ENCODE measurements at places on chromosomes 5 and 9. TPM values are rescaled to one million over a fixed set of nuclear protein-coding genes. Genes with fewer than 3 reads are reported as not detected.

ZDHHC11B gene
- polyA plus RNA-seq: 14.0 TPM

GRCh38 chr9:70902692-70903131, 218.7 kb downstream of the TRPM3 start:
- peak; percentile 80 for DNase-seq

LCN9 gene
- not detected for polyA plus RNA-seq

DNA sequence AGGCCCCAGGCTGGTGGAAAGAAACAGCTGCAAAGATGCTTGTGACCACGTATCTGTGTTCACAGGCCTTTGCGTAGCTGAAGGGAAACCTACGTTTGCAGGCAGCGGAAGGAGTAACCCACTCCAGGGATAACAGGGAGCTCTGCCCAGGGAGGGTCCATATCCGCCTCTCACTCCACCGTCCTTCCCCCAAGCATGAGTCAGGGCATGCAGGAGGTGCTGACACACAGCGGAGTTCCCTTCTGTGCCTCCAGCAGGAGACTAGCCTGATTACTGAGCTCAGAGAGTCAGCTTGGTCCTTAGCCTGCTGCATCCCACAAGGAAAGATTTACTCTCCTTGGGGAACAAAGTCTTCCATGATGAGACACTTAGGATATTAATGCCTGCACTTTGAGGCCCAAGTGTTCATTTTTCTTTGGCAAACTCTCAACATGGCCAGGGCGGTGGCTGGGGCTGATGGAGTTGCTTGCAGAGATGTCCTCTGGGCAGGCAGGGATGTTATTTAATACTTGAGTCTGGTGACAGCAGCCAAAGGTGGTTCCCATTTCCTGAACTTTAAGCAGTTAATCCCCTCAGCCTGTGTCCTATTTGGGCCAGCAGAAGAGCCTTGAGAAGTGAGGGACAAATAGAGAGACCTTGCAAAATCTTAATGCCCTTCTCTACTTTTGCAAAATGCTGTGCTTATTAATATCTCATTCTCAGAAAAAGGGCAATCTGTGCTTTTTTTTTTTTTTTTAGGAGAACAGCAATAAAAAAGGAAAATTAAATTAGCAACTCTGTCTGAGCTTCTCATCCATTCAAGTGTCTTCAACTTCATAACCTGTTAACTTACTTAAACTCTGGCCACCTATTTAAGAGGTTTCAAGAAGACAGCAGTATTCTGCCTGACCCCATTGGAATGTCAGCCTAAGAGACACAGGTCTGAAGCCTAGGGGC, 222.1 kb downstream of the HSPA4 start:
- DNase-seq: peak; percentile 42

FEM1C gene
- polyA plus RNA-seq: 23.1 TPM

DNA sequence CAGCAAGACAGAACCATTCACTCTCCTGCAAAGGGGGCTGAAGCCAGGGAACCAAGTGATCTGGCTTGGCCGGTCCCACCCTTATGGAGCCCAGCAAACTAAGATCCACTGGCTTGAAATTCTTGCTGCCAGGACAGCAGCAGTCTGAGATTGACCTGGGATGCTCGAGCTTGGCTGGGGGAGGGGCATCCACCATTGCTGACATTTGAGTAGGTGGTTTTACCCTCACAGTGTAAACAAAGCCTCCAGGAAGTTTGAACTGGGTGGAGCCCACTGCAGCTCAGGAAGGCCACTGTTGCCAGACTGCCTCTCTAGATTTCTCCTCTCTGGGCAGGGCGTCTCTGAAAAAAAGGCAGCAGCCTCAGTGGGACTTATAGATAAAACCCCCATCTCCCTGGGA, 60.5 kb downstream of the TNFSF8 start:
- DNase-seq: no peak

GRCh38 chr5:112125903-112126302, 293.2 kb downstream of the EPB41L4A start:
- DNase-seq: peak; percentile 92

TTLL11 gene
- polyA plus RNA-seq: 21.4 TPM

- DNase-seq: no peak
These were observed 371.7 kb upstream of the IRX4 start for GRCh38 chr5:2254406-2254805.

DNA sequence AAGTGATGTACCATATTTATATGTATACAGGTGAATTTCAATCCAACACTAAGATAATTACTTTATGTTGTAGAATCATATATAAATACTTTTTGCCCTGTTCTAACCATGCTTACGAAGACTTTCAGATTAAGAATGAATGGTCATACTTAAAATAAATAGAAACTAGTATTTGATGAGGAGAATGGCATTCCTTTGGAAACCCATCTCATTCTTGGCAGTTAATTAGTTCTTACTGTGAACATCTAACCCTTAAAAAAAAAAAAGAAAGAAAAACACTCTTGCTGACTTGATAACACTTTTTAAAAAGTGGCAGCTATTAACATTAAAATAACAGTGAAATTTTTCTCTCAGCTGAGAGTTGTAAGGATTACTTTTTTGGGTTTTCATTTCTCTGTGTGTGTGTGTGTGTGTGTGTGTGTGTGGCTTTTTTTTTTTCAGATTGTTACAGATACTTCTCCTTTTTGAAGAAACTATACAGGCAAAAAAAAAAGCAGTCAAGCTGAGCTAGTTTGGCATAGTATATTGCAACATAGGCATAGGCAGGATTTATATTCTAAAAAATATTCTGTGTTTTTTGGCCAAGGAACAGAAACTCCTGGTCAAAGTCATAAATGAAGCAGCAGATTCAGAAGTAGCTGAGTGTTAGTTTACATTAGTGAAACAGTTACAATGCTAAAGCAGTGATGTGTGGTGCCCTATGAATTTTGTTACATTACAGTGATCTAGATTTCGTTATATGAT, 163.5 kb downstream of the CD180 start:
- peak; percentile 60 for DNase-seq

DNA sequence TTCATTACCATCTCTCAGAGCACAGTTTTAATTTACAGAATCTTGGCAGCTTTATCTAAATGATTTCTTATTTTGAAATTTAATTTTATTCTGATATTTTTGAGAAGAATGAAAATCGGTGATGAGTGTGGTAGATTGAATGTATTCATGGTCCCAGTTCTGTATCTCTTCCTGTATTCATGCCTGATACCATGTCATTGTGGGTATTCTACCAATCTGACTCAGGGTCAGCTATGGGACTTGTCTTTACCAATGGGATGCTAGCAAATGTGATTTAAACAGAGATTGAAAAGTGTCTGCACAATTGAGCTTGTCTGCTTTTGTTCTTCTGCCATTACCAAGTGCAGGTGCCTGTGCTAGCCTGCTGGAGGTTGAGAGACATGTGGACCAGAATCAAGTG, 17.8 kb upstream of the ZNF618 start:
- DNase-seq: no peak

GRCh38 chr5:139845846-139846681, 50.5 kb downstream of the PSD2 start:
- DNase-seq: no peak

- no peak for DNase-seq
These were observed 84.4 kb downstream of the CDO1 start for GRCh38 chr5:115732026-115732425.

SAXO1 gene
- 0.07 TPM for polyA plus RNA-seq

DNA sequence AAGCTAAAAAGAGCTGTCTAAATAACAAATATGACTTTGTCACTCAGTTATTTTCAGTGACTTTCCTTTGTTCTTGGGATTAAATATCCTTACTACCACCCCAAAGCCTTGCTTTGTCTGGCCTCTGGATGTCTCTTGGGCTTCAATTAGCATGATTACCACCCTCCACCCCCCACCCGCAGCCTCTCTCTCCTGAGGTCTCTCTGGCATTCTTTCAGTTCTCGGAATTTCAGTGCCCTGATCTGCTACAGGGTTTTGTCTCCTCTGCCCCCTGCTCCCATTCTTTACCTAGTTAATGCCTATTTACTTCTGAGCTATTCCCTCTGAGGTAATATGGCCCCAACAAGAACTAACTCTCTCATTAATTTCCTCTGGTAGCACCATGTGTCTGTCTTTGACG, 376.4 kb downstream of the DEPDC1B start:
- DNase-seq: no peak

DNA sequence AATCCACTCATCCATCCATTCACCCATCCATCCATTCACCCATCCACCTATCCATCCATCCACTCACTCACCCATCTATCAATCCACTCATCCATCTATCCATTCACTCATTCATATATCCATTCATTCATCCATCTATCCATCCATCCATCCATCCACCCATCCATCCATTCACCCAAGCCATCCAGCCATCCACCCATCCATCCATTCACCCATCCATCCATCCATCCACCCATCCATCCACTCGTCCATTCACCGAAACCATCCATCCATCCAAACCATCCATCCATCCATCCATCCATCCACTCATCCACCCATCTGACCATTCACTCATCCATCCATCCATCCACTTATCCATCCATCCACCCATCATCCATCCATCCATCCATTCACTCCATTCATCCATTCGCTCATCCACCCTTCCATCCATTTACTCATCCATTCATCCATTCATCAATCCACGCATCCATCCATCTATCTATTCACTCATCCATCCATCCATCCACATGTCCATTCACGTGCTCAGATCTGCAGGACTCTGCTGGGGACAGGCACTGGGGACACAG, 6.6 kb downstream of the SLC9A3 start:
- DNase-seq: no peak

ARL14EPL gene
- polyA plus RNA-seq: 0.20 TPM

DNA sequence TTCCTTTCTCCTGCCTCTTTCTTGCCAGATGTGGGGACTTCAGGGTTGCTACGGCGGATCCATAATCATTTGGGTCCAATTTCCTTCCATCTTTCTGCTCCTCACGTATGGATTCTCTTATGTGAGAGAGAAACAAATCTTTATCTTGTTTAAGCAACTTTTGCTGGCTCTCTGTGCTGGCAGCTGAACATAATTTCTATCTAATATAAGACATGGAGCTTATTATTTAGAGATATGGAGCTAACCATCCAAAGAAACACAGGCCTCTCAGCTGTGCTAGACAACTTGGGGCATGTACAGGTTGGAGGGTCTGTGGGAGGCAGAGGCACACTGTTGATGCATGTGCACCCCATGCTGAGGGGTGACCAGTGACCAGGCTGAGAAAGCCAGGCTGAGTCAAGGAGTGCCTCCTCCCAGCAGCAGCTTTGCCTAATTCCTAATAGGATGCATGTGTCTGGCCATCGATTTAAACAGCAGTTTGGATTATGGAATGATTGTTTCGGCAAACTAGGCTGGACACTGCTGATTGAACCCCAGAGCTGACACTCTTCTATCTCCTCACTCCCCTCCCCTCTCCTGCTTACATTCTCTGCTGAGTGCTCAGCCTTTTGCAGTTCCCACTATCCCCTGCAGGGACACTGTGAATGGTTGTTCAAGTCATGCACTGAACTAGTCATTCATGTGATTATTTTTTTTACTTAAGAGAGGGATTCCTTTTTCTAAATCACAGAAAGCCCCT, 195.8 kb downstream of the ERCC6L2 start:
- DNase-seq: peak; percentile 54

FAM221B gene
- polyA plus RNA-seq: 0.22 TPM

SEMA6A gene
- 41.4 TPM for polyA plus RNA-seq

RAB24 gene
- 26.6 TPM for polyA plus RNA-seq

- no peak for DNase-seq
These were observed 11.0 kb downstream of the ASTN2 start for GRCh38 chr9:117403848-117404247.

TRIM7 gene
- polyA plus RNA-seq: 8.2 TPM

DNA sequence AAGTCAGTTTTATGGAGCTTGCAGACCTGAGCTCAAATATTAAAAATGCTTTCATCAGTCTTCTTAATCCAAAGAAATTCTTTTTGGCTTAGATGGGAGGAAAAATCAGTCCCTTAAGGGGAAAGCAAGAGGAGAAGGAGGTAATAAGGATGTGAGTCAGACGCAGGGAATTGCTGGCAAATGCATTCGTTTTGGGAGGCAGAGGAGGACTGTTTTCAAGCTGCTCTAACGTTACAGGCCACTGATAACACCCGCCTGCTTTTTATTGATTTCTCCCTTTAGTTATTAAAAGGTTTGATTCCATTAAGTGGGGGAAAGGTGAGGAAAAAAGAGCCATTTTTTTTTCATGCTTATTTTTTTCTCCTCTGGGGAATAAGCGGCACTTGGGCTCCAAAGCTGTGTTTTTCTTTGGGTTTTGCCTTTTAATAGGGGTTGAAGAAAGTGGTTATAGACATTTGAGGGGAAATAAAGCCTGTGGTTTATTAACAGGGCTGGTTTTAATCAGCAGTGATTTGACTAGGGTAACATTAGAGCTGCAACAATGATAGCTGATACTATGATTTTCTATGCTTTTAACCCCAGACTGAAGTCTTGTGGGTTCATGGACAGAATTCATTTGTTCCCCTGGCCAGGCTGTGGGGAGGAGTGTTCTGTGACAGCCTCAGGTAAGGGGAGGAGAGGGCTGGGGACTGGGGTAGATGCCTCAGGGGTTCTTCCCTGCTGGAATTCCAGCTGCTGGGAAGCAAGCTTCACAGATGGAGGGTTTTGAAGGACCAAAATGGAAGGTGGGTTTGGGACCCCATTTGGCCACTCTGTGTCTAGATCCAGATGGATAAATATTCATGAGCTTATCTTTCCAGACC, 225.2 kb downstream of the GAS1 start:
- DNase-seq: peak; percentile 99

CHSY3 gene
- 8.4 TPM for polyA plus RNA-seq

MSMP gene
- not detected for polyA plus RNA-seq

GRCh38 chr9:19162956-19163355, 35.7 kb upstream of the PLIN2 start:
- DNase-seq: no peak

DNA sequence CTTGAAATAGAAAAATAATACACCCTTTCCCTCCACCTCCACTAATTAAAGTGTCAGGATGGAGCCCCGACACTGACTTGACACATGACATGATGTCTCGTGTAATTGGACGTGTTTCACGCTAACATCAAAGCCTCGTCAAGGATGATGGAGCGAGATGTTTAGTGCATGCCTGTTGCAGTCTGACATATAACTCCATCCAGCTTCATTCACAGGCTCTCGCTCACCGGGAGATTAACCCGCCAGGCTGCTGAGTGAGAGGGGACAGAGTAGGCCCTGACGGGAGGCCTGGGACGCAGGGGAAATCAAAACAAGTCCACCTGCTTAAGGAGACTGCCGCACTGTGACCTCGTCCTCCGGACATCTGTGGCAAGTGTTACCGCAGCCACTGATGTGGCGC, 263.5 kb downstream of the SLIT3 start:
- no peak for DNase-seq

GPR151 gene
- not detected for polyA plus RNA-seq

DNA sequence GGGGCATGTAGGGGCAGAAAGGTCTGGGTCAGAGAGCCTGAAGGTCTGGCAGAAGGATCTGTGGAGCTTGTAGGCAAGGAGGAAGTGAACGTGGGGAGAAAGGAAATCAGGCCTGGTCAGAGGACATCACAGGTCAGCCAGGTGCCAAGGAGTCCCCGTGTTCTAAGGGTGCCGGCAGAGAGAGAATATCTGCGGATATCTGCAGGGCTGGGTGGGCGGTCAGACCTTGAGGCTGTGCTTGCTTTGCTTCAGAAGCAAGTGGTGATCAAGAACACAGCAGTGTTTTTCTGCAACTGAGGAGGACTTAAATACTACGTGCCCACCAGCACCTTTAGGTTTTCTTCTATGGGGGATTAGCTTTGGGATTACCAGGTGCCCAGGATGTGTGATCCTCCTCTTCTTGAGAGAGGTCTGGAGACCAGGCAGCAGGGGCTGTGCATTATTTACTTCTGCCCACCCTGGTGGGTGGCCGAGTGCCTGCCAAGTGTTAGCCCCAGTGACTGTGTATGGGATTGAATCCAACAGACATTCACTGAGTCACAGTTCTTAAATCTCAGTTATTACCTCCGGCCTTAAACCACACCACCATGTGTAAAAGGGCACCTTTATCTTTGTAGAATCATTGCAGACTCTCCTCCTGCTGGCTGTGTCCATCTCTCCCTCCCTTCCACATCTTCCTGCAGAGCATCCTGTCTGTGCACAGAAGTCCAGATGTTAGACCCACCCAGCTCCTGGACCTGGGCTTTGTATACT, 12.5 kb upstream of the SHB start:
- no peak for DNase-seq

Measured in muscle of leg (tissue), 16 donors.